ENCODE measurements at places on chromosomes 11 and 22.

DNA sequence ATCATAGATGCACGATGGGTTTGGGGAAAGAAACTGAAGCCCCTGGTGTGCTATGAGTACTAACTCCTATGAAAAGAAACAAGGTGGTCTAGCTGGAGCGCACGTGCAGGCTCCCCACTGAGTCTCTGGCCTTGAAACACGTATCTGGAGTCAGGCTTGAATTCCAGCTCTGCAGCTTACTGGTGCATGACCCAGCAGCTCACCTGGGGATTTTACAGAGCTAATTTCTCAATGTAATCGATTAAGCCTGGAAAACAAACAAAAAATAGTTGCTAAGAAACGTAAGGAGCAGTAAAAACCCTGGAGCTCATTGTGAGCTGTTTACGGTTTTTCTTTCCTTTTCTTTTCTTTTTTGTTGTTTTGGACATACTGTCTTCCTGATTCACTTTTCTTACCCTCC lies 12.3 kb downstream of the KCNJ1 start:
- DNase-seq, result no peak

GRCh38 chr22:31344256-31344577 lies 1.9 kb downstream of the PATZ1 start:
- DNase-seq, result no peak

- DNase-seq, result peak; percentile 5
These were observed 258.3 kb upstream of the ANO3 start for GRCh38 chr11:26073646-26074045.

DNA sequence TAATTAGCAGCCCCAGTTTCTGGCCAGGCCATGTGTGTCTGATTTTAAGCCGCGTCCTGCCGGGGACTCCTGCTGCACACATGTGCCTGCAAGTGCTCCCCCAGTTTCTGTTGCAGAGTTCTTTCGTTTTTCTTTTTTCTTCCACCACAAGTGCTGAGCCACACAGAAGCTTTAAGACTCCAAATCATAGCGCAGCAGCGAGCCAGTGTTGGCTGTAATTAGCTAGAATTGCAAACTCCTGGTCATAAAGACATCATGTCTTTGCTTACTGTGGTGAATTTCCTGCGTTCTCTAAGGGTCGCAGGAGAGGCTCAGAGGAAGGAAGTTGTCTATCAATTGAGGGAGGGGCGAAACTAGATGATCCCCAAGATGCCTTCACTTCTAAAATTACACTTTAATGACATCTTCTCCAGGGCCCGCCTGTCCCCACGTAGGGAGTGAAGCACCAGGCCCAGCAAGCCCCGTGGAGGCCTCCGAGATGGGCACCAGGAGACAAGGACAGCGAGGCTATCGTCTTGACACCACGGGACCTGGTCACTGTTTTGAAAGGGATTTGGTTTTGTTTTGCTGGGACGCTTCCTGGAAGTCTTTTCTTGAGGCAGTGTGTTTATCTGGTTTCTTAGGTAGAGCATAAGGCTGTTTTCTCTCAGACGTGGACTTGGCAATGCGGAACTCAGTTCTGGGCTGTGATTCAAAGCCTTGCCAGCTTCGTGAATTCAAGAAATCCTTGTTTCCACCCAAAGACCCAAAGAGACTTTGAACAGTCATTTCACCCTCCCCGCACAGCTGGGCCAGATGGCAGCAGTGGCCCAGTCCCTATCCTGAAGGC lies 71.8 kb downstream of the UBASH3B start:
- DNase-seq, result no peak

- DNase-seq, result no peak
These were observed 64.5 kb downstream of the C11orf91 start for GRCh38 chr11:33636104-33636503.

- no peak for DNase-seq
These were observed 5.4 kb downstream of the RAB38 start for GRCh38 chr11:88169881-88170280.

DNA sequence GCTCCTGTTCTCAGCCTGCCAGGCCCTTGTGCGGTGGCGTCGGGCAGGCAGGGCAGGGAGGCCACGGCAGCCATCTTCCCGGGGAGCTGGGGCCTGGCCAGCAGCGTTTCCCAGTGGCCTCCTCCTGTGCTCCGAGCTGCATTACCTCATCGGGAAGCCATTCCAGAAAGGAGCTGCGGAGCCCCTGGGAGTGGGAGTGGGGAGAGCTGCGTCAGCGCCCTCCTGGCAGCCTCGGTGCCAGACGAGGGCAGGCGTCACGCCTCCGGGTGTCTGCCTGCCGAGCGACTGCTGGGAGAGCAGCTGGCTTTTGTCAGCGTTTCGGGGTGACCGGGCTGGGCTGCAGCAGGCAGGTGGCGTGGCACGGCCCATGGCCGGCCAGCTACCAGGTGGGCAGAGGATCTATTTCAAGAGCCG lies 30.9 kb upstream of the WNT7B start:
- DNase-seq, result peak; percentile 99

- DNase-seq, result no peak
These were observed 6.3 kb downstream of the SLC7A4 start for GRCh38 chr22:21025763-21026755.

GRCh38 chr11:57205041-57205641 lies 23.4 kb downstream of the LRRC55 start:
- DNase-seq, result no peak

GRCh38 chr22:33682927-33683326 lies 237.3 kb downstream of the LARGE1 start:
- no peak for DNase-seq

DNA sequence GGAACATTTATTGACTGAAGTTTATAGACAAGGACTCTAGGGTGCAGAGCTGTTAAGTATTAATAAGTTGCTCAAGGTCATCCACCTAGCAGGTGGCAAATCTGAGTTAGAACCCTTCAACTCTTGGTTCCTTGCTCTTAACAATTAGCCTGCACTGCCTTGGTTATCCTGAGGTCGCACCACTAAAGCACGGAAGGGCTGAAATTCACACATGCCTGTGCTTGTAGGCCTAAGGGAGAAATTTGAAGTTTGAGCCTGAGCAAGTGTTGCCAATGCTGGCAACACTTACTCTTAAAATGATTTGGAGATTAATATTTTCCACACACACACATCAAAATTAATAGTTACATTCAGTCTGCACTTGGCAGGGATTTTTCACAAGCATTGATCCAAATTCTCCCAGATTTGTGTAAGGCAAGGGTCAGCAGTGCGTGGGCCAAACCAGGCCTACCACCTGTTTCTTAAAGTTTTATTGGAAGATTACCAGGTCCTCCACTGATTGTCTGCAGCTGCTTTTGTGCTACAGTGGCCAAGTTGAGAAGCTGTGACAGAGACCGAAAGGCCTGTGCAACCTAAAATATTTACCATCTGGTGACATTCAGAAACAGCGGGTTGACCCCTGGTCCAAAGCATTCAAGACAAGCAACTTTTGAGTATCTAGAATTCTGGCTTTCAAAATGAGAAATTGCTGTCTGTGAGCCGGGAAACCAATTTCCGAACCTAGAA lies 16.3 kb downstream of the APOL5 start:
- no peak for DNase-seq

DNA sequence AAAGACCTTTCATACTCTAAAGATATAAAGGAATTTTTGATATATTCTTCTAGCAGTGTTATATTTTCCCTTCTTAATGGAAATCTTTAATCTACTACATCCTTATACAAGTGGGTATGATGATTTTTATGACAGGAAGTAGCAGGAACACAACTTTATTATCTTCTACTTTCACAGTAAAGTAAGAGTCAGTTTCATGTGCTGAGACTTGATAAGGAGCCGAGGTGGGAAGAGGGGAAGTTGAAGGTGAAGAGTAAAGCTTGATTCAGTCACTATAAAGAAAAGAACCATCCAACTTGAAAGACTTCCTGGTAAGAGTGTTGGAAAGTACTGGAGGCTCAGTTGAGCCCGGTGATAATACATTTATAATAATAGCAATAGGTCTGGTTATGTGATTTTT lies 82.1 kb upstream of the PTH start:
- DNase-seq, result no peak

GRCh38 chr22:39384750-39385480 lies 14.7 kb upstream of the TAB1 start:
- peak; percentile 58 for DNase-seq

- peak; percentile 32 for DNase-seq
These were observed 50.7 kb downstream of the NAV2 start for GRCh38 chr11:19763330-19763729.

DNA sequence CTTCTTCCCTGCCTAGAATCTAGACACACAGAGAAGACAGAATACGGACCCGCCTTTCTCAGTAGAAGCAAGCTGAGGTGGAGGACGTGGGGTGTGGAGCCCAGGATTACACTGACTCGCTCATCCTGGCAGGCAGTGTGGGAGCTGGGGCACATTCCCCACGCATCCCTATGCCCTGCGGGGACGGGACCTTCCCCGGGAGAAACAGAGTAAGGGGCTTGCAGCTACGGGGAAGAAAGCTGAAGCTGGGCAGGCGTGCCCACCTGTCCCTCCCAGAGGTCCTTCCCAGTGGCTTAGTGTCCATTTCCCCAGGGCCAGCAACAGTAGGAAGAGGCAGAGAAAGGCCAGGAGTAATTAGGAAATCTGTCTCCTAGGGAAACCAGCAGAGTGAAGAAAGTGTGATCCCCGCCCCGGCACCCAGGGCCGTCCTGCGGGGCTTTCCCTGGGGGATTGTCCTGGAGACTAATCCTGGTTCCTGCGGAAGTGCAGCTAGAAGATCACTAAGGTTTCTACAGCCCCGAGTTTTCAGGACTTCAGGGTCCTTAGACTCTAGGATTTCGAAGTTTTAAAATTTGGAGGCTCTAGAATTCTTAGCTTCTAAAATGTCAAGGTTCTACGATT lies 7.8 kb downstream of the DNAJB13 start:
- DNase-seq, result no peak

- DNase-seq, result no peak
These were observed 40.2 kb upstream of the B3GAT1 start for GRCh38 chr11:134452026-134452837.

DNA sequence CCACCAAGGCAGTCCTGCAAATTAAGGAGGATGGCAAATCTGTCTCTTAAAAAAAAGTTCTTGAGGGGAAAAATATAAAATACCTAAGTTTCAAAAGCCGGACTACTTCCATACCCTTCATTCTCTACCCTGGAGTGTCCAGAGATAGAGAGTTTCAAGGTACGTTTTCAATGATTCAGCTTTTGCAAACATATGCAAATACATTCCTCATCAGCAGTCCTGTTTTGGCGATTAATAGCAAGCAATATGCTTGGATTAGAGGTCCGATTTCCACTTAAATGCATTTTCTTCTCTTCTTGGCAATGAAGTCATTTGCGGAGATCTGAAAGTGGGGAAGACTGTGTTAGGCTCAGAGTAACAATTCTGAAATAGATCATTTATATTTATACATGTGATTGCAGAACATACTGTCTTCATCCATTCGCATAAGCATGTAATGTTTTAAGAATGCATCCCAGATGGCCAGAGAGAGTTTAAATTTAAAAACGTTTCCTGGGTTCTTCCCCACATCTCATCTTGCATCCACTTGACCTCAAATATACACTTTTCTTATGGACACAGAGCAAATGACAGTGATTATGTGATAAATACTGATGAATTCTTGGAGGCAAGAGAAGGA lies 13.8 kb upstream of the TFIP11 start:
- no peak for DNase-seq

- DNase-seq, result peak; percentile 93
These were observed 7.4 kb upstream of the CCDC34 start for GRCh38 chr11:27370374-27370773.

GRCh38 chr11:26571861-26572654 lies at the start of gene MUC15:
MUC15 (minus strand) TSS chr11:26572263; CDS start chr11:26567094, 5,169 bp downstream.
- DNase-seq, result no peak

GRCh38 chr11:19557720-19558140 lies 154.9 kb upstream of the NAV2 start:
- DNase-seq, result peak; percentile 72

GRCh38 chr11:16605894-16606783 lies 132.3 kb upstream of the C11orf58 start:
- DNase-seq, result peak; percentile 88

GRCh38 chr11:61307354-61307753 lies 12.2 kb upstream of the VWCE start:
- no peak for DNase-seq

- DNase-seq, result peak; percentile 32
These were observed 1.6 kb downstream of the BRD1 start for GRCh38 chr22:49825944-49826602.

- peak; percentile 85 for DNase-seq
These were observed 69.4 kb upstream of the FGF3 start for GRCh38 chr11:69888483-69889181.

GRCh38 chr11:66107600-66108510 lies 37.8 kb downstream of the PACS1 start:
- no peak for DNase-seq

DNA sequence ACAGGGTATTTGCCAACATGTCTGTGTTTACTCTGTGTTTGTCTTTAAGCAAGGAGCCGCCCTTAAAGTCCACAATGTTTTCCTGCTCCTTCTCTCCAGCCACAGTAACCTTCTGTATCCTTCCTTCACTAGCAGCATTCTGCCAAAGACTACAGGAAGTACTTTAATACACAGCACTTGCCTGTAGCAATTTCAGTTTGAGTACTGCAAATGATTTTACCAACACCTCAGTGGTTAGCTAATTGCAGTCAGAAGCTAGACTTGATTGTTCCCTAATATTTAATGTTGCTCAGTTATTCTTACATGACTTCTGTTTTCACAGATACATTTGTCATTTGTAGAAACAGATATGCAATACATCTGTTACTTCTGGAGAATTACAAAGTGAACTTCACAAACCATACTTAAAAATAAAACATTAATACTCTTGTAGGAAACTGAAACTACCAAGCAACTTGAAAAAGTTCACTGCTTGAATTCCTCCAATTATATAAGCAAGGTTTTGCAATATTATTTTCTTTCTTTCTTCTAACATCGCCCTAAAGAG lies 69.1 kb downstream of the FCHSD2 start:
- peak; percentile 87 for DNase-seq
